ENCODE measurements at places on chromosomes 11 and 22.

DNA sequence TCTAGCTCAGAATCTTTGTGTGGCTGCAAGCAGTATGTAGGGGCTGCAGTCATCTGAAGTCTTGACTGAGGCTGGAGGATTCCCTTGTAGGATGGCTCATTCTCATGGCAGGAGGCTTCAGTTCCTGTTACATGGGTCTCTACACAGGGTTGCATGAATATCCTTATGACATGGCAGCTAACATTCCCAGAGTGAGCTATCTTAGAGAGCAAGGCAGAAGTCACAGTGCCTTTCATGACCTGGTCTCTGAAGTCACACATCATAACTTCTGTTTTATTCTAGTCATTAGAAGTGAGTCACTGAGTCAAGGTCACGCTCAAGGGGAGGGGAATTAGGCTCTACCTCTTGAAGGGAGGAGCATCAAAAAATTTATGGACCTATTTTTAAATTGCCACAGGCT lies 10.3 kb upstream of the SPON1 start:
- DNase-seq: no peak

DNA sequence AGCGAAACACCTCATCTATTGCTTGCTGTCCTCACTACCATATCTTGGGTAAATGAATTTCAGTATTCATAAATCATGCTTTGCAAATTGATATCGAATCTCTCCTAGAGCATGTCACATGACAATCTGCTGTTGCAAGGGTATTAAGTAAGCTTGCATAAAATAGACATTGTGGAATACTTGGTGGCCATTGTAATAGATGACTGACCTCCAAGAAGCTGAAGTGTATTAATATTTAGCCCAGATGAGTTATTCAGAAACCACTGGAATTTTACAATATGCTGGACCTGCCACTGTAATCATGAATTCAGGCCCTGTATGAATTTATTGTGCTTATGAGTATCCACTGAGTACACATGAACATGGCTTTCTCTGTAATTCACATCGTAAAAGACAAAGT lies 289.7 kb upstream of the ARHGAP42 start:
- no peak for DNase-seq

DNA sequence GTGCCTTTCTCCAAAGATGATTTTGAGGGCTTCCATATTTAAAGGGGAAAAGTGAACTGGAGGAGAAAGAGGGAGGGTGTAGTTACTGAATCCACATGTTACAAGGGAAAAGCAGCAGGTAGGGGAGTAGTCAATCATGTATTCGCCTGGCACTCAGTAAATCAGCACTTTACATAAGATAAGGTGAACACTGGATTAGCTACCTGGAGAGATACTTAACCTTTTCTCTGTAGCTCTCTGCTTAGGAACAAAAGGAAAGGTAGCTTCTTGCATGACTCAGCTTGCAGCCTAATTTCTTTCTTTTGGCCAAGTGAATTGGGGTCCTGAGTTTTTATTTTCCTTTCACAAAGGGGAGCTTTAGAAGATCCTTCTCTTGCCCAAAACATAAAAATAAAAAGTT lies 43.3 kb upstream of the PHF21B start:
- no peak for DNase-seq

DNA sequence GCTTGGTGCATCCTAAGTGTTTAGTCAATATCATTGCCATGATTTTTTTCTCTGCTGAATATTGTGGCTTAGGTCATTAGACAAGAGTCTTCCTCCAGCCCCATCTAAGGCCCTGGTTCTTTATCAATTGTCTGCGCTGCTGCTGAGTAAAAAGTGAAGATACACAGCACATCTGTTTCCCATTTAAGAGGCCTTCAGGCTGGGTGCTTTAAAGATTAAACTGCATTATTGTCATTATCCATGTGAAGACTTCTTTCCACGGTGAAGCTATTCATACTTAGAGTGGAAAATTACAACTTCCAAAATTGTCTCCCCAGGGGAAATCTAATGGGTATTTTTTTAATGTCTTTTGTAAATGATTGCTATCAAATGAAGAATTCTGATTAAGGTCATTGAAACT lies 719.8 kb upstream of the LRRC4C start:
- DNase-seq: no peak

GRCh38 chr11:27497911-27498310 lies 8.7 kb downstream of the LIN7C start:
- DNase-seq: no peak

DNA sequence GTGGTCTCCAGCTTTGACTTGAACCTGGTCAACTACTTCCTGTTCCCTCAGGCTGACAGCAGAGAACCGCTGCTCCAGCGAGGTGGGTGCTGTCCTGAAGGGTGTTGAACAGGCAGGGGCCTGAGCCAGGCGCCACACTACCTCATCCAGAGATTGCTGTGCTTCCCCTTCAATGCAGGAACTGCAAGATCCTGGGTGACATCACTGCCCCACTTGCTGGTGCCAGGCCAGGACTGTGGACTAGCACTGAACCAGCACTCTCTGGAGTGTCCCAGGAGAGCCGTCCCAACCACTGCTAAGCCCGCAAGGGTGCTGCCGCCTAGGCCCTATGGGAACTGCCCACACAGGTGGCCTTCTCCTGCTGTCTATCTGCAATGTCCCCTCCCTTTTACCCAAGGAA lies 51.7 kb downstream of the GAB4 start:
- DNase-seq: no peak

GRCh38 chr11:112042161-112042960 lies 17.2 kb downstream of the DLAT start:
- DNase-seq: peak; percentile 89

- DNase-seq: peak; percentile 94
These were observed 31.1 kb upstream of the CD44 start for GRCh38 chr11:35107861-35108260.

DNA sequence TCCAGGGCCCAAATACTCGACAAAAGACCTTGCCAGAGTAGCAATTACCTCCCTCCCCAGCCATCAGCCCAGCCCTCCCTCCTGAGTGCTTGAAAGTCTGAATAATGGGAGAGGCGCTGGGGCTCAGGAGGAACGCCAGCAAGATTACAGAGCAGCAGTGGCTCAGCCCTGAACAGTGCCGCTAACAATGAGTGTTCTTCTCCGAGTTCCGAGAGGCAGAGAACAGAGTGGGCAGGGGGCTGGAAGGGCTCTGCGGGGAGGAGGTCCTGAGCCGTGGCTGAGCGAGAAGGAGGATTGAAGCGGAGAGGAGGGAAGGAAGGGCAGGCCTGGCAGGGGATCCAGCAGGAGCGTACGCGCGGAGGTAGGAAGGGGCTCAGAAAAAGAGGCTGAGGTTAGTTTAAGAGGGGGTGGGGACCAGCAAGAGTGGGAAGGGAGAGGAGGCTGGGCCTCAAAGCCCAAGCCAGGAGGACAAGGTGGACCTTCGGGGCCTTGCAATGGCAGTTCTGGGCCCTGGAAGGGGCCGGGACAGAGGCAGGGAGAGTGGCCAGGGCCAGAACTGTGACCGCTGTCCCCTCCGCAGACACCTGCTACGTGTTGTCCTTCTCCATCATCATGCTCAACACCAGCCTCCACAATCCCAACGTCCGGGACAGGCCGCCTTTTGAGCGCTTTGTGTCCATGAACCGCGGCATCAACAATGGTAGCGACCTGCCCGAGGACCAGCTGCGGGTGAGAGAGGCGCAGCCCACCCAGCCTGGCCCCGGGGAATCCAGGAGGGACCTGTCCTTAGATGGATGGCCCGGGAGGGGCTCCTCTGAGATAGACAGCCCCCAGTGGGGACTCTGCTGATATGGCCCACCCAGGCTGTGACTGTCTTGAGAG lies 20.6 kb downstream of the CYTH4 start:
- no peak for DNase-seq

DNA sequence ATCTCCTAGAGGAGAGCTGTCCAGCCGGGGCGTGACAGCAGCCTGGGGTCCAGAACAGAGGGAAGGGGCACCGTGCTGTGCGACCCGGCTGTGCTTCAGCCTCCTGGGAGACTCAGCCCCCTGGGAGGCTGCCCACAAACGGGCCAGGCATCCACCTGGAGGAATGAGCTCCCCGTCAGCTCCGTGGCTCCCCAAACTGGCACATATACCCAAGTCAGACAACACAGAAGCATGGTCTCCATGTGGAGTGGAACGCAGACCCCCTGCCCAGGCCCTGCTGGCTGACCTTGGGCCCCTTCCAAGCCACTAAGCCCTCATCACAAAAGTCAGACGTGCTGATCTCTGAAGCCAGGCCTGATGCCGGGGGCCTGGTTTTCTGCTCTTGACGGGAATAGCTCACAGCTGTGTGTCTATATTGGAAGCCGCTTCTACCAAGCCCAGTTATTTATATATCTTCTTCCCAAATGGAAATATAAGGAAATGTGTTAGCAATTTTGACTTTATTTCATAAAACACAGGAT lies 91.7 kb downstream of the BRD1 start:
- DNase-seq: no peak

GRCh38 chr22:45612451-45612901 lies 59.2 kb upstream of the ATXN10 start:
- peak; percentile 86 for DNase-seq

- no peak for DNase-seq
These were observed 36.7 kb downstream of the NCAM1 start for GRCh38 chr11:112997857-112998466.

GRCh38 chr22:38317995-38318715 lies 922 bp upstream of the CSNK1E start:
- peak; percentile 38 for DNase-seq

- no peak for DNase-seq
These were observed 73.1 kb downstream of the TMPRSS5 start for GRCh38 chr11:113632981-113633380.

- DNase-seq: peak; percentile 56
These were observed 938 bp downstream of the FXYD6 start for GRCh38 chr11:117875382-117876058.

- DNase-seq: peak; percentile 94
These were observed at the start of gene ATL3 for GRCh38 chr11:63671322-63672155. Gene ATL3, minus strand, starts transcription at chr11:63671376. Its CDS starts 41 bp downstream, at chr11:63671335.

DNA sequence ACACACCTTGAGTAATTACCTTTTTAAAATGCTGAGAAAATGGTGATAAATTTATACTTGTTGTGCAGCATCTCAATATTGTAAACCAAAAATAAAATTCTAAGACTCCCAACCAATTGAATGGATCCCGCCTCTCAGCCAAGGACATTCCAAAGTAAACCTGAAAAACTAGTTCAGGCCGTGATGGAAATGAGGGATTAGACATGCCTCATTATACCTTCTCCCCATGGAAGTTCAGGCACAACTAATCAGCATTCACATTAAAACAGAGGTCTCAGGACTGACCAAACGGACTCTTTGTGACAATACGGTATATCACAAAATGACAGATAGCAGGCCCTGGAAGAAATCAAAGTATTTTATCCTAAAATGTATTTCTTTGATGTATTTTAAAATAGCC lies 907.4 kb upstream of the RAG2 start:
- no peak for DNase-seq

DNA sequence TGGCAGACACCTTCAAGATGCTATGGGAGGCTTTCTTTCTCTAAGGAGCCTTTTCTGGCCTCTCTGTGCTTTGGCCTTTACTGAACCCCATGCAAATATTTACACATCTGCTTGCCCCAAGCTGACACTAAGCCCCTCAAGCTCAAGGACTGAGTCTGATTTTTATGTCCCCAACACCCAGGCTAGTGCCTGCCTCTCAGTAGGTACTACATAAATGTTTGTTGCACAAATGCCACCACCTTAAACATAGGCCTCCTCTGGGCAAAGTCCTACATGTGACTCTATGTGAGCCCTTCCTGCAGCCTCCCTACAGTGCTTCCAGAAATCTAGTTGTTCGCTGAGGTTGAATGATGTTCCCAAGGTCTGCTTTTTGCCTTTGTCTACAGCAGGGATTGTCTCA lies 187.6 kb downstream of the DBX1 start:
- DNase-seq: no peak

- no peak for DNase-seq
These were observed 34.5 kb downstream of the TNKS1BP1 start for GRCh38 chr11:57290288-57290687.

DNA sequence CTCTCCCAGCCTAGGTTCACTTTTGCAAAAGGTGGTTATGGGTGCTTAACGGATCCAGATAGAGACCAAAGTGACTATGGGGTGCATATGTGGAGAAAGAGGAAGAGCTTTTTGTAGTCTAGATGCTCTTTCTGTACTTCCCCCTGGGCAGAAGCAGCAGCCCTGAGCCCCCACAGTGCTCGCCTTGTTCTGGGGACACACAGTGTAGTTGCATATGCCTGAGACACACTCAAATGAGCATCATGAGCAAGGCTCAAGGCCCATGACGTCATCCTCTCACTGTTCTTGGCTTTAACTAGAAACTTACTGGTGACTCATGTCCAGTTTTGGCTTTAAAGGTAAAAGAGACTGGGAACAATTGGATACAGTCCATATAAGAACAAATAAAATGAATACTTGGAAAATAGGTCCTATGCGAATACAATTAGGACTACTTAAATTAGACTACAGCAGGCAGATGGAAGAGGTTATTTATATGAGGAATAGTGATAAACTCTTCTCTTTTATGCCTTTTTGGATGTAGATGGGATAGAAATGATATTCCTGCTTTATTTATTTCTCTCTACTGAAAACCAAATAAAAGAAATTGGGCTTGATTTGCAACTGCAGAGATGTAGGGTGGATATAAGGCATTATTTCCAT lies 20.1 kb upstream of the PEX26 start:
- DNase-seq: peak; percentile 63

DNA sequence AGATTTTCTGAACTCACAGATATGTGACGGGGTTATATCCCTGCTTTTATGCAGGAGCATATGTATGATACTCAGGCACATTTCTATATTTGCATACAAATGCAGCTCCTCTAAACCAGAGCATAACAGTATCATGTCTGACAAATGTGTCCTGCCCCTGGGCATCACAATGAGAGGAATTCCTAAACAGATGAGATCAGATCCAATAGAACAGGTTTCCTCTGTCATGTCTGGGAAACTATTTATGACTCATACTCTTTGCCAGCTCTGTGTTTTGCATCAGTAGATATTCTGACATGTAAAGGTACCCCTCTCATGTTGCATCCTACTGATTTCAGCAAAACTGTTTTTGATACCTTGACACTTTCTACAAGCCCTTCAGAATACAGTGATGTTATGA lies 29.4 kb downstream of the SYT9 start:
- no peak for DNase-seq

DNA sequence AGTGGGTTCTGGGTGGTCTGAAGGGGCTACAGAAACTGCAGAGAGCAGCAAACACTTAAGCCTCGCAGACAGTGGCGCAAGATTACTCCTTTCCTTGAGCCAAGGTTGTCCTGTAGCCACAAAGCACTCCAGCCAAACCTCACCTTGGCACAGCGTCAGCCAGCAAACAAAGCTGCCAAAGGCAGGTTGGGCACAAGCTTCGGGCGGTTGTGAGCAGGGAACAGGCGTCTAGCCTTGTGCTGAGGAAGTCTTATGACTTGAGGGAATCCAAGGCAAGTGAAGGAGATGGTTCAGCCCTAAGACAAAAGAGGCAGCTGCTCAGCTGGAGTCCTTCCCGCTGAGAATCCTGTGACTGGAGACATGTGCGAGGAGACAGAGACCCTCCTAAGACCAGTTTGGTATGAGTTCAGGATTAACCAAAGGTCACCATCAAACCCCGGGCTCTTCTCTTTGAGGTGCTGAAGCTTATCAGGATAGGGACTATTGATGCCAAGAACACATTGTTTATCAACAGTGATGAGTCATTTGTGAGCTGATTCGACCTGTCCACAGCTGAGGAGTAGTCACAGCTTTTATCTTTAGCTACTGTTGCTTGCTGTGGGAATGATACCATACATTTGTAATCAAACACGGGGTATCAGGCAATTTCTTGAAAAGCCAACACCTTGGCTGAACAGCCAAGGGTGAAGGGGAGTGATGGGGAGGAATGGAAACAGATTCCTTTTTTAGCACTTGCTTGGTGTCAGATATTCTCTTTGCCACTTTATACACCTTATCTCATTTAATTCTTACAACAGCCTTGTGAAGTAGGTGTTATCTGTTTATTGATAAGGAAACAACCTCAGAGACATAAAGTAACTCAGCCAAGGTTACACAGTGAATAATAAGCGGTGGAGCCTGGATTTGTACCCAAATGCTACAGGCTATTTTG lies 4.6 kb downstream of the ADM start:
- no peak for DNase-seq
